ENCODE measurements at places on chromosomes 5 and 9.

- DNase-seq, result no peak
These were observed 133.0 kb downstream of the WNK2 start for GRCh38 chr9:93316726-93317494.

DNA sequence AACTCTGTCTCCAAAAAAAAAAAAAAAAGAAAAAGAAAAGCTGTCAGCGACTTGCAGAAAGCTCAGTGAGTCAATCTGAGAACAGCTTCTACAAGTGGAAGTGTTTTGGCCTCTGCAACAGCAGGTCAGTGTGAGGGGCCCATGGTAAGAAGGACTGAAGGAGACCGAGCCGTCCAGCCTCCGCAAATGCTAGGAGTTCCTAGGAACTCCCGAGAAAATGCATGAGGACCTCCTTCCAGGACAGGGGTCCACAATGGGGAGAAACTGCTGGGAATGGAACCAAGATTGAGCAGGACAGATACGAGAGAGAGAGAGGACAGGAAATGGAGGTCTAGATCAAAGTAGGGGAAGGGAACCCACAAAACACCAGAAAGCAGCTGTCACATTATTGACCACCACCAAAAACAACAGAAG, 180.5 kb downstream of the CRB2 start:
- DNase-seq, result no peak

DNA sequence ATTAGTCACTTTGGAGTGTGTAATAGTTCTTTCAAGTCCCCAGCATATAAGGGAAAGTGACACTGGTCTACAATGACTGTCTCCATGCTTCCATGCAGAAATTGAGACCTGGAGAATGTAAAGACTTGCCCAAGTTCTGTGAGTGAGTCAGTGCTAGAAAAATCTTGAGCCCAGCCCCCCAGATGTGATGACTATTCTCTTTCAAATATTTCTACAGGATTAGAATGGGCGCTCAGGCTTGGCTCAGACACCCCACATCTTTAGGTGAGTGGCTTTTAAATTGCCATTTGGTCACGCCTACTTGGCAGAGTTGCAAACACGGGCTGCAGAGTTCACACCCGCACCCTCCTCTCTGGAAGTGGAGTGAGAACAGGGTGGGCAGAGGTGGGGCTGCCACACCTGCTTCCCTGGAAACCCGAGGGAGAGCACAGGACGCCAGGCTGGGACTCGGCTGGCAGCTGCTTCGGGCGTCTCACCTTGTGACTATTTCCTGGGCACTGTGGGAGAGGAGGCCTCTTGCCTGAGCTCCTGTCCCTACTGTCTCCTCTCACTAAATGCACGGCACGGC, 37.6 kb downstream of the ROPN1L start:
- DNase-seq, result no peak

DNA sequence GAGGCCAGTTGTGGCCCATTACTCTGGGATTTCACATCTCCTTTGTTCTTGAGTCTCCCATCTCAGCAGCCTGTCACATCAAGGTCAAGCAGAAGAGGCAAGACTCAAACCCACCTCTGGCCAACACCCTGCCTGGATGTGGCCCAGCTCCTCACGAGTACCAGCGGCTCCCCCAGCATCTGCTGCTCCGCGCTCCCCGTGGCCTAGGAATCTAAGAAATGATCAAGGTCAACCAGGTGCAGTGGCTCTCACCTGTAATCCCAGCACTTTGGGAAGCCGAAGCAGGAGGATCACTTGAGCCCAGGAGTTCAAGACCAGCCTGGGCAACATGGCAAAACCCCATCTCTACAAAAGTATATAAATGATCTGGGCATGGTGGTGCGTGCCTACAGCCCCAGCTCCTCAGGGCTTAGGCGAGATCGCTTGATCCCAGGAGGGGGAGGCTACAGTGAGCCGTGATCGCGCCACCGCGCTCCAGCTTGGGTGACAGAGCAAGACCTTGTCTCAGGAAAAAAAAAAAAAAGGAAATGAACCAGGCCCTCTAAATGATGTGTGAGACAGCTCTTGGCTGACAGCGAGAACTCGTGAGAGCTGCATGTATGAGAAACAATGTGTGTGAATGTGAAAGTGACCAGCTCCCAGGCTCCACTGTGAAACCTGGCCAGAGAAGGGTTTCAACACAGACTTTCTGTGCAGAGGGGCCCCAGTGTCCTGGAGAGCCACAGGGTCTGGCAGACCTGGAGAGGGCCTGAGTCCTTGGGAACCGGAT, 61.6 kb upstream of the ANGPTL2 start:
- no peak for DNase-seq

GRCh38 chr5:56852228-56853000, 37.1 kb downstream of the MAP3K1 start:
- DNase-seq, result no peak

GRCh38 chr5:94661086-94661485, 42.6 kb downstream of the SLF1 start:
- no peak for DNase-seq

GRCh38 chr5:20050262-20050661, 62.3 kb upstream of the CDH18 start:
- DNase-seq, result no peak

GRCh38 chr9:77435688-77436087, 212.4 kb downstream of the GNA14 start:
- no peak for DNase-seq

DNA sequence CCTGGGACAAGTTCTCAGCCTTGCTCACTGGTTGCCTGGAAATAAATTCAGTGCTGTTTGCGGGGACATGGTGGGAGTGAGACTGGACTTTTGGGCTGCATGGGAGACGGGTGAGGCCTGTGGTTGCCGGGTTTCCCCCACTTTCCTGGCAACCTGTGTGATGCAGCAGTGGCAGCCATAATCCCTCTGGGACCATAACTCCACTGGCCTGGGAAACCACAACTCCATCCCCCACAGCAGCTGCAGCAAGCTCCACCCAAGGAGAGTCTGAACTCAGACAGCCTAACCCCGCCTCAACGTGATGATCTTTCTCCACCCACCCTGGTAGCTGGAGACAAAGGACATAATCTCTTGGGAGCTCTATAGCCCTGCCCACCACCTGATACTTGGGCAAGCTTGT, 349.9 kb downstream of the PIK3R1 start:
- DNase-seq, result no peak

DNA sequence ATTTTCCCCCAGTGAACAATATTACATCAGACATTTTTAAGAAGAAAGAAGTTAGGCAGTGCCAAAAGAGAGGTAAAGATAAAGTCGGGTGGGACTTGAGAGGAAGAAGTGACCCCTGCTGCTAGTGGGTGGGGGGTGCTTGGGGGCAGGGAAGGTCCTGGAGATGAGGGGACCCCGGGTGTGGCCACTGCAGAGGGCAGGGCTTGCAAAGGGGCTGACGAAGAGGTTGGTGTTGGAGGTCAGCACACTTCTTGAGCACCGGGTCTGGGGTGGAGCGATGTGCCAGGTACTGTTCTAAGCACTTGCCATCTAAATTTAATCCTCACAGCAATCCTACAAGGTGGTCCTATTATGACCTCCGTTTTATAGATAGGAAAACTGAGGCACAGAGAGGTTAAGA, 62.0 kb downstream of the AMBP start:
- peak; percentile 1 for DNase-seq

- no peak for DNase-seq
These were observed 977 bp upstream of the DPP7 start for GRCh38 chr9:137115394-137116026.

GRCh38 chr5:62643556-62644451, 65.2 kb downstream of the LRRC70 start:
- no peak for DNase-seq

DNA sequence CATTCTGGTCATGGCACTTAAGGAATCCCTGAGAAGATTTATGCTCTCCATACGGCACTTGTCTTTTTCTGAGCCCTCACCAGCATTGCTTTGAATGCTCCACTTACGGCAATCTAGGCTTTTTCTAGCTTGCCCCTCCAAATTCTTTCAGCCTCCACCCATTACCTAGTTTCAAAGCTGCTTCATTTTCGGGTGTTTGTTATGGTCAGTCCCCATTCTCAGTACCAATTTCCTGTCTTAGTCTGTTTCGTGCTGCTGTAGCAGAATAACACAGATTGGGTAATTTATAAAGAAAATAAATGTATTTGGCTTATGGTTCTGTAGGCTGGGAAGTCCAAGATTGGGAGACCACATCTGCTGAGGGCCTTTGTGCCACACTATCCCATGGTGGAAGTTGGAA, 42.0 kb downstream of the ARHGEF28 start:
- DNase-seq, result no peak

GRCh38 chr5:110038297-110038997, 348.7 kb downstream of the MAN2A1 start:
- DNase-seq, result no peak

GRCh38 chr9:78835928-78836450, 539.1 kb downstream of the PSAT1 start:
- DNase-seq, result no peak

- DNase-seq, result no peak
These were observed 17.2 kb upstream of the TCF7 start for GRCh38 chr5:134097211-134097749.

DNA sequence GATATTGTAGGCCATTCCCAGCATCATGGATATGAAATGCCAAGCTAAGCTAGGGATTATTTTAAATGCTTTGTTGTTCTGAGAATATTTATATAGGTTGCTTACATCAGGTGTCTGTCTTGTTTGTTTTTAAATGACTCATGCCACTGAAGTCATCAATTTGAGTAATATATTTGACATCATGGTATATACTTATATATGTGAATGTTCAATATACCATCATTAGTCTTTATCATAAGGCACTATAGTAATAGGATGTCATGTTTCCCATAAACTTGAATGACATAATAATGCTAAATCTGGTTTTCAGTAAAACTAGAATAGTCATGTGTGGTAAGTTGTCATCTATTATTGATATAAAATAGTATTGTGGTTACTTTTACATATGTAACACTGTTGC, 13.1 kb downstream of the C9orf85 start:
- no peak for DNase-seq

- DNase-seq, result no peak
These were observed 7.5 kb downstream of the NMUR2 start for GRCh38 chr5:152397581-152397980.

GRCh38 chr9:107216329-107216728, 66.8 kb upstream of the RAD23B start:
- no peak for DNase-seq

- DNase-seq, result no peak
These were observed 77.0 kb downstream of the RAD23B start for GRCh38 chr9:107360098-107360497.
